ENCODE measurements at places on chromosomes 3 and 15.
A peak's percentile ranks its signal among the peaks of the same experiment; 100 is the strongest.

DNA sequence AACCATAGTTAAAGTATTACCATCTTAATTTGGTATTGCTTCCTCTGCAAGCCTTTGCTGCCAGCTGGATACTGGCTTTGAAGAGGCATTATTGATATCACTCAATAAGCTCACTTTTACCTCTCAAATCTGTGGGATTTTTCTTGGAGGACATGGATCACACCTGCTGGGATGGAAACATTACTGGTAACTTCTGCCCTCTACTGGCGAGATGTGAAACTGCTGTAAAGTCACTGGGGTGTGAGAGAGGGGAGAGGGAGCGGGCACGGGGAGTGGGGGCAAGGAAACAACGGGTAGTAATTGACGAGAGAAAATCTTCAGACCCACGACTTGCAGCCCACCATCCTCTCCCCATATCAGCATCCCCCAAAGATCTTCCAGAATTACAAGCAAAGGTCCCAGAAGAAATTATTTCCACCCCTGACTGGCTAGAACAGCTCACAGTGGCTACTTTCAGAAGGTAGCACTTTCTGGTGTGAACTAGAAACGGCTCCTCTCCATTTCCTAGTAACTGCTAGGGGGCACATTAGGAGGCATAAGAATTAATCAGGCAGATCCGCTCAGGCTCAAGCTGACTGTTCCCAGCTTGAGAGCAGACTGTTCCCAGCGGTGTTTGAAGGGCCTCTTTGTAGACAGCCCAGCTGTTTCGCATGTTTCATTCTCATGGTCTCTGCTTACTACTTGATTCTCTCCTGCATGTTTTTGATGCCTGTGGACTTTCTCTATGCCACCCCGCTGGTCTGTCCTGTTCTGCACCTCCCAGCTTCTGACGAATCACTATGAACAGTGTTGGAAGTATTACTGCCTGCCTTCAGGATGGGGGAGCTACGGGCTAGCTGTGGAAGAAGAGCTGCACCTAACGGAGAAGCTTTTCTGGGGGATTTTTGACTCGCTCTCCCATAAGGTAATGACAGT, 230.4 kb upstream of the CHRM5 start:
- peak; percentile 35 for DNase-seq

GRCh38 chr3:196486263-196486662, 17.3 kb downstream of the RNF168 start:
- peak; percentile 10 for DNase-seq

- DNase-seq, result peak; percentile 40
Measured at GRCh38 chr3:175430983-175431773, 572.0 kb downstream of the NAALADL2 start.

DNA sequence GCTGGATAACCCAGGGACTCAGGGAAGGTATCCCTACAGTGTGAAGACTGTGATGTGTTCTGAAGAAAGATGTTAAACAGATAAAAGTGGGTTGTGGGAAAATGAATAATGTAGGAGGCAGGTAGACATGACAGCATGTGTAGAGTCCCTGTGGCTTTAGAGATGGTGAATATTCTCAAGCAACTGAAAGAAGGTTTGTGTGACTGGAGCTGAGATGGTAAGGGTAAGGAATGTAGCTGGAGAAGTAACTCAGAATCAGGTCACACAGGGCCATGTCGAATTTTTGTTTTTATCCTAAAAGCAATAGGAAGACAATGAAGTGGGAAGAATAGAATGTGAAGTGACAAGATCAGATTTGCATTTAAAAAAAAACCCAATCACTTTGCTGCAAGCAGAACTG, 53.7 kb upstream of the TRPC1 start:
- no peak for DNase-seq

DNA sequence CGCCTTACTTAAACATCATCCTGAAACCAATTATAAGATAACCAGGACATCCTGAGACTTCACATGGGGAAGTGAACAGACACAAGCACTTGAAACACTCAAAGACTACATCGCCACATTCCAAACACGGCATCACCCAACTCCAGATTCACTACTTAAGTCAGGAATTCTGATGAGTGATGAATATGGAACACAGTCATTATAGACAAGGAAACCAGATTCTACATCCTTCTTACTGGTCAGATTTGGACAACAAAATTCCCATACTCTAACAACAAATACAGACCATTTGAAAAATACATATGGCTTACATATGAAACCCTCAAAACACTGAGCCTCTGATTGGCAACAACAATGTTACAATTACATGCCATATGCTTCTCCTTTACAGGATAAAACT, 13.1 kb upstream of the RBSN start:
- DNase-seq, result no peak

DNA sequence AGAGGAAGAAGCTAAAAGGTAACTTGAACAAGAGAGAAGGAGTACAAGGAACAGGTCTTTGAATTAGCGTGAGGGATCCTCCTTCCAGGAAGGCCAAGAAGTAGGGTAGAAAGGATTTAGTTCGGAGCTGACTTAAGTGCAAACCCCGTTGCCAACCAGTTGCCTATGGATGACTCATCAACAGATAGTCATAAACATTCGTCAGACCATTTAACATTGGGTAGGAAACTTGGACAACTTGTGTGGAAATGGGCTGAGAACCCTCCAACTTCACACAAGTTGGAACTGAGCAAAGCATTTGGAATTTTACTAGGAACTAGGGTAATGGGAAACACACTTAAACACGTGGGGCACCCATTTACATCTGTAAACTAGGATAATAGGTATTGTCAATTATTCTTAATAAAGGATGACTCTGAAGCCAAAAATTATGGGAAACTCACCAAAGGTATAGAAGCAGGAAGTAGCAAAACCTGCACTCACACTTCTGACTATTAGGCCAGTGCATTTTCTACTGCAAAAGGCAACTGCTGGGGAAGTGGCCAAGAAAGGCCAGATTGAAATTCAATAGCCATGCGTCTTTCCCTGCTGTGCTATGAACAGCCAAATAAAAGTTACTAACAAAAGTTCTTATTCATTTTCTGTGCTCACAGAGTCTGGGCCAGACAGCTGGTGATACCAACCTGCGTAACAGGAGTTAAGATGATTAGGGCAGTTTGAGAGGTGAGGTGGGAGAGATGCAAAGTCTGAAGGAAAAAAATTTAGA, 174.5 kb upstream of the TMC3 start:
- peak; percentile 35 for DNase-seq

DNA sequence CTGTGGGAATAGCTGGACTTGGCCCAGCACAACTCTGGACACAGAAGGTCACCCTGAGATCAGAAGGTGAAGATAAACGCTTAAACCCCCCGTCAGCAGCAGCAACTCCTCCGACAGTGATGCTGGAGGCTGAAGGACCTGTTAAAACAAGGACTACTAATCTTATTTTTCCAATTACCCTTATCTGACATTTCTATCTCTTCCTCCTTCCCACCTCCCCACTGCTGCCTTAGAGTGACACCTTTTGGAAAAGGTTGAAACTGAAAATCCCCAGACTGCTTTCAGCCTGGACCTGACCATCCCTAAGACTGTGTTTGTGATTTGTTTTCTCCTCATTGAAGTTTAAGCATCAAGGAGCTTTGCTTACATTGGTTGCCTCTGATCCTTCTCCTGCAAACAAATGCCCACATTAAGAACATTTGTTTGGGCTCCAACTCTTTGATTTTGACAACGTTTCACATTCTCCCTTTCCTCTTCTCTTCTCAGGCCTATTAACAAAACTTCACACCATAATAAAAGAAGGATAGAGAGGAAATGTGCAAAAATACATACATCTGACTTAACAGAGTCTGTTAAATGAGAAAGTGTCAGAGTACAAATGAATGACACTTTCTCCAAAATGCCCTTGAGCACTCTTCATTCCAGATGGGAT, 410.6 kb upstream of the WNT5A start:
- DNase-seq, result peak; percentile 25

- DNase-seq, result no peak
Measured at GRCh38 chr3:110101361-110101760, 764.0 kb upstream of the DPPA4 start.

GRCh38 chr3:11093823-11094340, 60.4 kb upstream of the HRH1 start:
- DNase-seq, result no peak

DNA sequence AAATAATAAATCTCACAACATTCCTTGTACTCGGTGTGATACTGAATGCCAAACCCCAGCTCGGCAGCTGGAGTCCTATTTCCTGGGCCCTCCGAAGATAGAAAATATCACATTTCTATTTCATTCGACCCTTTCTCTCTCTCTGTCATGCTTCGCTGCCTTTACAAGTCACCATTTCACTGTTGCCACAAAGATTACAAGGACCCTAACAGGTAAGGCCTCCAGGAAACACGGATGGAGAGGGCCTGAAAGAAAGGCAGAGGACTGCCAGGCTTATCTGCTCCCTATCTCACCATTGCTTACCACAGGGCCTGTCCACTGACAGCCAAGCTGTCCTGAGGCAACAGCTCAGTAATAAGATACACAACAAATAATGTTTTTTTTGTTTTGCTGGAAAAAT, 376.5 kb downstream of the MECOM start:
- no peak for DNase-seq

DNA sequence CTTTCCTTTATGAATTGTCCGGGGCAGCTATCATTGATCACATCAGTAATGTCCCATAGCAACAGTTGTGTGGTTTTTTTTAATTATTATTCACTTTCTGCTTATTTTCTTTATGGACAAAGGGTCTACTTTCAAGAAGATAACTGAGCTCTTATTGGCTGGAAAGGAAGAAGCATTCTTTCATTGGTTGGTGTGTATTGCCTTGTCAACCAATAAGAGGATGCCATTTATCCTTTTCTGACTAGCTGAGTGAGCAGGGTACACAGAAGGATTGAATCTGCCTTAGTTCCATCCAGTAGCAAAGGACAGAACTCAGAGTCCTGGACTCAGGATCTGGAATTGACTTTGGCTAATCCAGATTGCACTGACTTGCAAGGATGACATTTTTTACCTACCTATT, 13.2 kb upstream of the AEN start:
- no peak for DNase-seq

GRCh38 chr3:46349484-46350261, 4.2 kb upstream of the CCR2 start:
- DNase-seq, result no peak

DNA sequence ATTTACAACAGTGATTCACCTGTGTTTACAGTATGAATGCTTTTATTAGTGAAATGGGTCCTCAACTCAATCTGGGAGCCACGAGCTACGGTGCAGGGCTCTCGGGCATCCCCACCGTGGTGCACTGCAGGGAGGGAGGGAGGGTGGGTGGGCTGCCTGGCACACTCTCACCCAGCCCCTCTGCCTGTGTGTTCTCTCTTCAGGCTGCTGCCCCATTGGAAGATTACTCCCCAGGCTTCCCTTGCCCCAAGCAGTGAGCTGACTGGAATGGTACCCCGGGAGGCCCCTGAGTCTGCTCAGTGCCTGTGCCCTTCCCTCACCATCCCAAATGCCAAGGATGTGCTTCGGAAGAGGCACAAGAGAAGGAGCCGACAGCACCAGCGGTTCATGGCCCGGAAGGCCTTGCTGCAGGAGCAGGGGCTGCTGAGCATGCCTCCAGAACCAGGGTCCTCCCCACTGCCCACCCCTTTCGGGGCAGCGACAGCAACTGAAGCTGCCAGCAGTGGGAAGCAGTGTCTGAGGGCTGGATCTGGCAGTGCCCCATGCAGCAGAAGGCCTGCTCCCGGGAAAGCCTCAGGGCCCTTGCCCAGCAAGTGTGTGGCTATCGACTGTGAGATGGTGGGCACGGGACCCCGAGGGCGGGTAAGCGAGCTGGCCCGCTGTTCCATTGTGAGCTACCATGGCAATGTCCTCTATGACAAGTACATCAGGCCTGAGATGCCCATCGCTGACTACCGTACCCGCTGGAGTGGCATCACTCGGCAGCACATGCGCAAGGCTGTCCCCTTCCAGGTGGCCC, 5.0 kb downstream of the AEN start:
- no peak for DNase-seq

DNA sequence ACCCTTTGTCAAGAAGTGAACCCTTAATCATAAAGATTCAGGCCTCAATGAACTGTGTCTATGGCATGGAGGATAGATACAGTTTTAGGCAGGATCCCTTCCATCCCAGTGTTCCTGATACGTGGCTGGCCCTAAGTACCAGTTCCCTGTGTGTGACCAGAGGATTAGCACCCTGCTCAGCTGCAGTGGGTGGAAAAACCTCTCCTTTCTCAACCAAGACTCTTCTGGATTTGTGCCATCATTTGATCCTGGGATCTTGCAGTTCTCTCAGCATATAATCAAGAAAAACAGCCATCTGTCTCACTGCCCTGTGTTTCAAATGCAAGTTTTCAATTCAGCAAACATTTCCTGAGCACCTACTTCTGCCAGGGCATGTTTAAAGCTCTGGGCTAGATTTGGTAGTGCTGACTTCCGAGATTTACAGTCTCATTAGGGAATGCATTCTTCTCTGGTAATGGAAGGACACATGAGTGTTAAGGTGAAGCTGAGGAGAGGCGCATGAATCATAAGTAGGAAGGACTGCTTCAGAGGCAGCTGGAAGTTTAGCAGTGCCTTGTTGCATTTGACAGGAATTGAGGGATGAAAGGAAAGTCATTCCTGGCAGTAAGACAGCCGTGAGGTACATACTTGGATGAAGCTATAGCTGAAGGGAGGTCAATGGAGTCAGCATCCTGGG, 388.3 kb downstream of the MFSD1 start:
- no peak for DNase-seq

DNA sequence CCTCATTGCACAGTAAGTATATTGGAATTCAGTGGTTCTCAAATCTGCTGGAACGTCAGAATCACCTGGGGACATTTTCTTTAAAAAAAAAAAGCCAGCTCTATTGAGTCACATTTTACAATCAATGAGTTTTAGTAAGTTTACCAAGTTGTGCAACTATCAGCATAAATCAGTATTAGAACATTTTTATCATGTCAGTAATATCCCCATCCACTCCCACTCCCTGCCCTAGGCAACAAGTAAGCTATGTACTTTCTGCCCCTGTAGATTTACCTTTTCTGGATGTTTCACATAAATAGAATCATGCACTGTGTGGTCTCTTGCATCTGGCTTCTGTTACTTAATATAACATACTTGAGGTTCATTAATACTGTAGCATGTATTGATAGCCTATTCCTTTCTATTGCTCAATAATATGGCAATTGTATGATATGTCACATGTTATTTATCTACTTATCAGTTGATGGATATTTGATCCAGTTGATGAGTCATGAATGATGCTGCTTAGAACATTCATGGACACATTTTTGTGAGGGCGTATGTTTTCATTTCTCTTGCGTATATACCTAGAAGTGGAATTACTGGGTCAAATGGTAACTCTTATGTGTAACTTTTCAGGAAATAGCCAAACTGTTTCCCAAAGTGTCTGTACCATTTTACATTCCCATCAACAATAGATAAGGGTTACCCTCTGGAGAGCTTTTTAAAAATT, 180.5 kb downstream of the THSD4 start:
- peak; percentile 78 for DNase-seq

GRCh38 chr3:185387646-185388045, 24.7 kb downstream of the MAP3K13 start:
- no peak for DNase-seq

DNA sequence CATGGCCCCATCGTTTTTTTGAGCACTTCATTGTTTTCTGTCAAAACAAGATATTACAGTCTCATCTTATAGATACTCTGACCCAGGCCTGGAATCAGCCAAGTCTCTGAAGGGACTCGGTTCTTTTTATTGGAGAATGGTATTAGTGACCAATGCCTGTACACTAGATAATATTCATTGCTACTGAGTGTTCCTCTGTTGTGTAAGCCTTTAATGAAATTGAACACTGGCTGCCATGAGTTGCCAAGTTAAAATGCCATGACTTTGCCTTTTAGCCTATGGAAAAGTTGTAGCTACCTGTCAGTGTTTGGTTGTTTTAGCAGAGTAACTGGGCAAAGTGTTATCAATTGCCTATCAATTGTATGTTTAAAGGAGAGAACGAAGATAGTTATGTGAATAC, 134.0 kb downstream of the AKAP13 start:
- no peak for DNase-seq

All from Daoy (cell line).